IMR-90 (cell line): ENCODE measurements at places on chromosomes 3 and 15. TPM values are rescaled to one million over a fixed set of nuclear protein-coding genes. Genes with fewer than 3 reads are reported as not detected.

The TMCO5A gene
- not detected in 2 replicates for total RNA-seq

GRCh38 chr3:105771392-105771791 lies 97.4 kb downstream of the CBLB start:
- no peak for DNase-seq

The GRAMD2A gene
- under 0.01 and 0.18 TPM in 2 replicates for total RNA-seq

The TRANK1 gene
- 8.9 and 12.7 TPM in 2 replicates for total RNA-seq

- DNase-seq: no peak
Observed at GRCh38 chr3:160126761-160127160, 98.5 kb upstream of the C3orf80 start.

The CPNE9 gene
- not detected in 2 replicates for total RNA-seq

GRCh38 chr3:148532326-148532725 lies 165.4 kb upstream of the AGTR1 start:
- peak; percentile 14 for DNase-seq

DNA sequence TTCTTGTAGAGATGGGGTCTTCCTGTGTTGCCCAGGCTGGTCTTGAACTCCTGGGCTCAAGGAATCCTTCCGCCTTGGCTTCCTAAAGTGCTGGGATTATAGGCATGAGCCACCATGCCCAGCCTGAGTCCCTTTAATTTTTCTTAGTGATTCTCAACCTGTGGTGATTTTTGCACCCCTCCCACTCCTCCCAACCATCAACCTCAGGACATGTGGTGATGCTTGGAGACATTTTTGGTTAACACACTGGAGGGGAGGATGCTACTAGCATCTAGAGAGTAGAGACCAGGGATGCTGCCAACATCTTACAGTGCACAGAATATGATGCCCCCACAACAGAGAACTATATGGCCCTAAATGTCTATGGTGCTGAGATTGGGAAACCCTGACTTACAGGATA lies 83.0 kb upstream of the LMOD3 start:
- no peak for DNase-seq

DNA sequence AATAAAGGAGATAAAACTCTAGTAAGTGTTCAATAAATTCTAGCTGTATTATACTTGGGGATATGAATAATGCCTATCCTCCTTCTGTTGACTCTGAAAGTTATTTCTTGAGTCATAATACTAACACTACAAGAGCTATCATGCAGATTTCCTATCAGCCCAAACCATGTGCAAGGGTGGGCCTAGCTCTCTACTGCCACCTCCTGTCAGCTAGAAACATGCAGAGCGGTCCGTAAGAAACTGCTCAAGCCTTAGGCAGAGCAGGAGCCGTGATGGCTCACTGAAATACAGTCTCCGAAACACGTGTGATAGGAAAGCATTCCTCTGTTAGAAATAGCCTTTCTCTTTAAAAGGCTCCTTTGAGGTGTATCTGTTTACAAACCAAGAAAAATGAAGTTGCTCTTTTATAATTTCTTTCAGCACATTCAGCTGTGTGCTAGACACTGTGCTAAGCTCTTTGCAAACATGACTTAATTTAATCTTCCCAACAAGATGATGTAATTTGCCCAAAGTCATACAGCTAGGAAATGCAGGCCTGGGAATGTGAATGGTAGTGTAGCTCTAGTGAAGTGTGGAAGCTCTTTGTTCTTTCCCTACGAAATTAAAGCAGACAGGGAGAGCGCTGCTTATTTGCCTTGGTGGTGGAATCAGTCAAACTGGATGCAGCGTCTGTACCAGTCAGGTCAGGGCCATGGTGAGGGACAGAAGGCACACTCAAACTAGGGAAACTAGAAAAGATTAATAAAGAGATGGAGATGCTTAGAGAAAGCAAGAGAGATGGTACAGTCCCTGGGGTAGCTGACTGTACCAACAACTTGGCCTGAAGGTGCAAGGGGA lies 43.1 kb downstream of the MTHFS start:
- DNase-seq: peak; percentile 93

DNA sequence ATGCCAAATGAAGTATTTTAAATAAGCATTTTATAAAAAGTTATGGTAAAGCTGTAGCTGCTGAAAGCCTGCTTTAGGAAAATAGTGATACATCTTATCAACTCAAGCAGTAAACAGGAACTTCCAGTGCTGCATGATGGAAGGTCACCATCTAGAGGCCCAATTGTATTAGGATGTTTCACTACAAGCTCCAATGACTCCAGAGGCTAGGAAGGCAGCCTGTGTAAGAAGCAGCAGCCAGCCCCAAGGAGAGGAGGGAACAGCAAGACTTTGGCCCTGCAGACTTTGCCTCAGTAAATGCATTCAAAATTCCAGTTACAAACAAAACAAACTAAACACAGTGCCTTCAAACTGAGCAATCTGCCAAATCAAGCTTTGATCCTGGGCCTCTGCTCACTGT lies 32.1 kb downstream of the ILDR1 start:
- DNase-seq: no peak

The SPATA12 gene
- total RNA-seq: under 0.01 TPM in 1 of 2 replicates, not detected in the other

DNA sequence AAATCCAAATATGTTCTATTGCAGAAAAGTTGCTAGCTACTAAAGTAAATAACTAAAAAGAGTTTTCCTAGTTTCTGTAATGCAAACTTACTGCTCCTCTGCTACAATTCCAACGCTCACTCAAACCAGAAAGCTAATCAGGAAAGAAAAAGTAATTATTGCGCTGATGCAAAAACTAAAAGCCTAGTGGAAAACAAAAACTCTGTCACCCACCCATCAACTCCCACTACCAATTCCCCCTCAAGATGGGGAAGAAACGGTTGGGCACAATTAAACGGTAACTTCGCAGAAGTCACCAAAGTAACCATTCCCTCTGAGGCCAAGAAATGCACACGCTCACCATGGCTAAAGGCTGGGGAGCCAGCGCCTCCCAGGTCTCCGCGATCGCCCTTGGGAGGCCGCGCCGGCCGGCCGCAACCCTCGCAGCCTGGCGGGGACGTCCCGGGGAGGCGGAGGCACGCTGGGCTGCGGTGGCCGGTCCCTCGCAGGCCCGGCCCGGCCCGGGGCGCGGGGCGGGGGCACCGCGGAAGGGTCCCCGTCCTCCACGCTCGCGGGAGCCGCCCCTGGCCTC lies 684 bp downstream of the SLTM start:
- no peak for DNase-seq

GRCh38 chr15:96914081-96914480 lies 583.6 kb downstream of the NR2F2 start:
- no peak for DNase-seq

- DNase-seq: no peak
Observed at GRCh38 chr3:99071096-99071495, 169.6 kb upstream of the DCBLD2 start.

DNA sequence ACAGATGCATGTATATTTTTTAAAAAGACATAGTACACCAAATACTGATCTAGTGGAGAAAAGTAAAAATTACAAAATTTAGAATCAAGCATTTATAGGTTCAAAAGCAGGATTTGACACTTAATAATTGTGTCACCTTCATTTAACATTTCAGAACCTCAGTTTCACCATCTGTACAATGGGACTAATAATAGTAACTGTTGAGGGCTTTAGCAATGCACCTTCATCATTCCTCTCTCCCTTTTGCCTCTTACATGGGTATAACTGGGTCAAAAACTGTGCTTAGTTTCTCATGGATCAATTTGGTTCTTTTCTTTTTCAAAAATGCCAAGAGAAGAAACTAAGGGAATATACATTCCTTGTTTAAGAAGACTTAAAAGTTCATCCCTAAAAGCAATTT lies 5.5 kb upstream of the TMEM212 start:
- no peak for DNase-seq

The HGD gene
- total RNA-seq: not detected in 2 replicates

DNA sequence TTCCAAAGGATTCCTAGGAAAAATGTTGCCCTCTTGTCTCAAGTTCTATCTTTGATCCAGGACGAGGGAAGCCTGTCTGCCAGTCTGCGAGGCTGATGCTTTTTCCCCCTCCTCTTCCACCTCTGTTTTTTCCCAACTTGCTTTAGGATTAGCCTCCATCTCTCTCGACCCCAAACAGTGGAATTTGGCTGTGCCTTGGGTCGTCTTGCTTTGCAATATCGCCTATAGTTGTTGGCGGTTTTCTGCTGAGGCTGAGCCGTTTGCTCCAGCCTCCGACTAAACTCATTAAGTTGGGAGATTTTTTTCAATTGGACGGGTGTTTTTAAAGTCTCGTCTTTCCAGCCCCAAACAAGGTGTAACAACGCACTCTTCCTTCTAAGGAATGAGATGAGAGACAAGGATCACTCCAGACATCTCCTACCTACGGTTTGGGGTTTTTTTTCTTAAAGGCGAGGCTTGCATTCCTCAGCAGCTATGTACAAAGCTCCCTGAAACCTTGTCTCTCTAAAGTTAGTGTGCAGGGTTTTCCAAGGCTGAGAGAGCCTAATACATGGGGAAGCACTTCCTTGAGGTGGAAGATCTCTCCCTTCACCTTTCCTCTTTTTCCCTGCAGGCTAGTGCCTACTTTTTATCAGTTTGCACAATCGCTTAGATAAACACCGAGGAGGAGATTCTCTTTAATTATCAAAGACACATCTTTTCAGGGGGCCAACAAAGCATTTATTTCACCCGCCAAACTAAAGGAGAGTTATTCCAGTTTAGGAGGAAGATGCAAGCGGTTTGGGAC lies 4.8 kb upstream of the NR2F2 start:
- peak; percentile 70 for DNase-seq

DNA sequence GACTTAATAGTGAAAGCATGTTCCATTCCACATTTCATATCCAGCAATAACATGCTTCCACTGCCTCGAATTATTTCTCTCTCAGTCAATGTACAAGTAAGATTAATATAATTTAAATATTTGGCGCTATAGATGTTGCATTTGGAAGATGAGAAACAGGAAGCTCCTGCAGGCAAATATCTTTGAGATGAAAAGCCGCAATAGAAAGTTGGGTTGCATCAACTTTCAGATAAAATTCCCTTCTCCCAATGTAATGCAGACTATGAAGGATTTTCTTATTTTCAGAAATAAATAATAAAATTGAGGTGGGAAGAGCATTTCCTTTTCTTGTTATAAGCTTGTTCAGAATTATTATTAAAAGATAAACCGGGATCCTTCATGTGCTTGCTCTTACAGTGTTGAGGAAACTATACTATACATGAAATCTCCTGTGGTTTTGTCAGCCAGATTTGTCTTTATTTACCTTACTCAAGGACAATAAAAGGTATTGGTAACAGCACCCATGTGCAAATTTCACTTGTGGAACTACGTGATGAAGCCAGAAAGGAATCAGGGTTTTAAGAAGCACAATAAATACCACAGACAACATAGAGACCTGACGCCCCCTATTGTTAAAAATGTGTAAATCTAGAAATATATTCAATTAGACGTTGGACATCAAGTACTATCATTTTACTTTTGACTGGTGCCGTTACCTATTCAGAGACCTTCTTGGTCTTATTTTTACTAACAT lies 307.0 kb downstream of the ARPP21 start:
- peak; percentile 28 for DNase-seq

GRCh38 chr3:171155122-171155700 lies 128.7 kb upstream of the SLC2A2 start:
- no peak for DNase-seq

GRCh38 chr3:192054881-192055280 lies 593.9 kb downstream of the PYDC2 start:
- no peak for DNase-seq

The BOC gene
- 5.3 and 6.8 TPM in 2 replicates for total RNA-seq

- DNase-seq: peak; percentile 89
Observed at GRCh38 chr15:52559575-52559974, 9.3 kb downstream of the ARPP19 start.

DNA sequence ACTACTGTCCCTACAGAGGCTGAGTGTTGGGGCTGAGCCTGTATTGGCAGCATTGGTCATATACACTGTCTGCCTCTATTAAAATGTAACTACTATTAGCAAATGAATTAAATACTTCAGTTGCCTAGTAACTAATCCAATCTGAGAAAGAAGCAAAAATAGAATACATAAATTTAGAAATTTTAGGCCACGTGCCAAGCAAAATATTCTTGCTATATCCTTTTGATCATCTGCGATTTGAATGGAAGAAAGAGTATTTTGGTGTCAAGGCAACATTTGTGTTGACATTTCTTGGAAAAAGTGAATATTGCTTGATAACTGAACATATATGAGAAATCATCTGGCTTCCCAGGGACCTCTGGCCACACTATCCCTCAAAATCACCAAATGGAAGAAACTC lies 148.2 kb upstream of the TOPAZ1 start:
- no peak for DNase-seq

GRCh38 chr15:71278989-71279756 lies 163.9 kb downstream of the THSD4 start:
- DNase-seq: peak; percentile 97

DNA sequence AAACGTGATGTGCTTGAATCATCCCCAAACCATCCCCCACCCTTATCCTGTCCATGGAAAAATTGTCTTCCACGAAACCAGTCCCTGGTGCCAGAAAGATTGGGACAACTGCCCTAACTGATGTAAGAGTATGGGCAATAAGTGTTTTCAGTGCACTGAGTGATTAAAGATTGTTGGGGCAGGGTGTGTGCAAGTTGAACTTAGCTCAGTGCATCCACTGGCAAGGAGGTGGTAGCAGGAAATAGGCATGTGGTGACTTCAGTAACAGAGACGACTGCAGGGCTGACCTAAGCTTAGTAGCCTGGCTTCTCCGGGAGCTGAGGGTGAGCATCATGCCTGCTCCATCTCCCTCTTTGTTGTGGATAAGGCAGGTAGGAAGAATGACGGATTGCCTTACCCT lies 27.5 kb downstream of the PAQR9 start:
- no peak for DNase-seq

DNA sequence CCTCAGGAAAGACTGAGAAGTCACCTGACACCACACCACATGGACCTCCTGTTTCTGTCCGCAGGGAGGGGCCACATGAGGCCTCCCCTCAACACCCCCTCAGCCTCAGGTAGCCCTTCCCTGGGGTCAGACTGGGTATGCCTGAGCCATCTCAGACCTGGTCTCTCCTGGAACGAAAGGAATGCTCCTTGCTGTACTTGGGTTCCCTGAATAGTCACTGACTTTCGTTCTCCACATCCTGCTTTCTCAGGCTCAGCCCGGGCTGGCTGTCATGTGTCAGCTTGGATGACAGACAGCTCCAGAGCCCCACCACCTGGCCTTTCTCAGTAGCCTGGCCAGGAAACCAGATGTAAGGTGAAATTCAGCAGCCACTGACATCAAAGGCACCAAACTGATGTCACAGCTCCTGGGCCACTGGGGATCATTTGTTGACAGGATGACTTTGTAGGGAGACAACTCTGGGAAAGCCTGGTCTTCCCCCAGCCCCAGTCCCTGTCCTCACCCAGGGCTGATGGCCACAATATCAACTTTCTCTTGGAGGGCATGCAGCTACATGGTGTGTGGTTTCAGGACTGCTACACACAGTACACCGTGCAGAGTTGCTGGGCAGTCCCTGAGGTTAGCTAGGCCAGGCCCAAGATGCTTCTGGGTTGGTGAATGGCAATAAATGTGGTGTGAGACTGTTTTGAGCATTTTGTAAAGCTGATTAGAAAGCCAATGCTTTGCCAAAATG lies 141.4 kb upstream of the MRPS22 start:
- no peak for DNase-seq

GRCh38 chr15:57109005-57109404 lies 190.6 kb downstream of the TCF12 start:
- DNase-seq: no peak

DNA sequence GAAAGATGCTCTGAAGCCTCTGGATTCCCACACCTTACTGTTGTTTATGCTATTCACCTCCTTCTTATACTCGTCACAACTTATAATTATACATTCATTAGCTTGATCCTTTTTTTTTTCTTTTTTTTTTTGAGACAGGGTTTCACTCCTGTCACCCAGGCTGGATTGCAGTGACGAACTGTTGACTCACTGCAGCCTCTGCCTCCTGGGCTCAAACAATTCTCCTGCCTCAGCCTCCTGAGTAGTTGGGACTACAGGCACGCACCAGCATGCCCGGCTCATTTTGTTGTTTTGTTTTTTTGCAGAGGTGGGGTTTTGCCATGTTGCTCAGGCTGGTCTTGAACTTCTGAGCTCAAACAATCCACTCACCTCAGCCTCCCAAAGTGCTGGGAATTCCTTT lies 143.6 kb downstream of the PLCL2 start:
- DNase-seq: no peak
